ENCODE measurements at places on chromosomes 13 and 19.

DNA sequence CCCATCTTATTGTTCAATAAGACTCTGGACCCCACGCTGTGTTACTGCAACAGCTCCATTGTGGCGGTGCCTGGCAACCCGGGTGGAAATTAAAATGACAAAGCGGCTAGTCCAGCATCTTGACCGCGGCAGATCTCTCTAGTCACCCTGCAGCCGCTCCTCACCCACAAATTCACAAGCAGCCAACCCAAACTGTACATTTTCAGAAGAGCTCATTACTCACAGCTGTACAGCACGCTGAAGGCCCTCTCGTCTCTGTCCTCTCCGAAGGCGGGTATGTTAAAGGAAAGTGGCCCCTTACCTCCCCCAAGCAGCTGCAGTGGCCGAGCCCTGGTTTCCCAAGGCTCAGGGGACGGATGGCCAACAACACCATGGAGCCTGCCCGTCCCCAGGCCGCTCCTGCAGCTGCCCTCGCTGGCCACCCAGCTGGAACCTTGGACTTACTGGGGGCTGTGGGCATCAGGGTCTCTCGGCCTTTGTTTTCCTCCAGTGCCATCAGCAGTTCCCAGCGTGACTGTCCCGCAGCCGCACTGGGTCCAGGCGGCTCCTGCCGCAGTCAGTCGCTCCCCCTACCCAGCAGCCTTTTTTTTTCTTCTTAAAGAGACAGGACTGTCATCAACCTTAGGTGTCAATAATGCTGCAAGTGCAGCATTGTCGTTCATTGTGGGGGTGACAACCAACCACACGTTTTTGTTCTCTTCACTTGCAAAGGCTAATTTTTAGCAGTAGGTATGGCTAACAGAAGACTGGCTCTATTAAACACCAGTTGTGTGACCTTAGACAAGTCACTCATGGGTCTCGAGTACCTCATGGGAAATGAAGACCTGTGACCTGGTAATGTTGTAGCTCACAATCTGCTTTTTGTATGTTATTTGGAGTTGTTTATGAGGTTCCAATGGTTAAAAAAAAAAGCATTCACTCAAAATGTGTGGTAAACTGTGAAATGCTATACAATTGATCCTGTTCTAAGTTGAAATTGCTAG is at the start of gene SACS:
SACS (minus strand) TSS at position 532 of the 983 bp plus-strand sequence. CDS start 22,463 bp downstream, outside the sequence.
- DNase-seq: peak; percentile 82

DNA sequence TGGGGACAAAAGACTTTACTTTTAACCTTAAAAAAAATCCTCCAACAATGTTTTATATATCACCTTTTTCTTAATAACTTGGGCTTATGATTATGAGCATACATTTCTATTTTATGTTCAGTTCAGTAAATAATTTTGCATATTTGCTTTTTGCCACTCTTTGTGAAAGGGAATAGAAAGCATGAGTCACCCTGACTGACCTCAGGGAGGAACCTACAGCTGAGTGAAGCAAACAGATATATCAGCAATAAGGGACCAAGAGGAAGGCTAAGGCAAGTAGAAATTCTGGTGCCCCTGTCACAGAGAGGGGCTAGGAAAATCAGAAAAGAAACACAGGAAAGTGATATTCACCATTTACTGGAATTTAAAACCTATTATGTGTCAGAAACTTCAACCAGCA is 37.2 kb upstream of the SOHLH2 start:
- DNase-seq: no peak

GRCh38 chr13:80979035-80979641 is 638.2 kb upstream of the SPRY2 start:
- DNase-seq: no peak

DNA sequence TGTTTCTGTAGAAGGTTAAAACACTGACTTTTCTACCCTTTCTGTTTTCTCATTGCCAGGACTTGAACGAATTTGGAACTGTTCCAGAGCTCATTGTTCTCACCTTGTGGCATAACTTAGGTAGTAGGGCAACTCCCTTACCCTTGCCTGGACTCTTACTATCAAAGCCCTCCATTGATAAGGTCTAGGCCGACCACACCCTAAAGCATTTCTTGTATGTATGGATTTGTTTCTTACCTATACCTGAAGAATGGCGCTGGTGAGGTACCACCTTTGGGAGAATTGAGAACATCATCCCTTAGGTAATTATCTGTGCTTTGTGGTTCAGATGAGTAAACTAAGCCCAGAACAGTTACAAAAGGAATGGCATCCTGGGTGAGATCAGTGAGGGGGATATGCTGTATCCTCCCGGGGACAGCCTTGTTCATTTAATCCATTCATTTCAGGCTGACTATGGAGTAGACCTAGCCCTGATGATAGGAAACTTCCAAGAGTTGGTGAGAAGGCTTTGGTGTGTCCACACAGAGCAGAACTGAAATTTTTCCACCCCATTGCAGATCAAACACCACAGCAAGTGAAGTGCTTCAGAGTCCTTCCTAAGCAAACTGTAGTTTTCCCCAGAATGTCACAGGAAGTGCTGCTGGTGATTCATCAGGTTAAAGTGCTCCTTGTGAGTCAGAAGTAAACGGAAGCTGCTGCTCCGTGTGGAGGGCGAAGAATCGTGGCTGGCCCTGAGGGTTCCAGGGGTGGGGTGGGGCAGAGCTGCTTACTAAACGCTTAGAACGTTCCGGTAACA is 113.0 kb downstream of the TEX26 start:
- DNase-seq: no peak

DNA sequence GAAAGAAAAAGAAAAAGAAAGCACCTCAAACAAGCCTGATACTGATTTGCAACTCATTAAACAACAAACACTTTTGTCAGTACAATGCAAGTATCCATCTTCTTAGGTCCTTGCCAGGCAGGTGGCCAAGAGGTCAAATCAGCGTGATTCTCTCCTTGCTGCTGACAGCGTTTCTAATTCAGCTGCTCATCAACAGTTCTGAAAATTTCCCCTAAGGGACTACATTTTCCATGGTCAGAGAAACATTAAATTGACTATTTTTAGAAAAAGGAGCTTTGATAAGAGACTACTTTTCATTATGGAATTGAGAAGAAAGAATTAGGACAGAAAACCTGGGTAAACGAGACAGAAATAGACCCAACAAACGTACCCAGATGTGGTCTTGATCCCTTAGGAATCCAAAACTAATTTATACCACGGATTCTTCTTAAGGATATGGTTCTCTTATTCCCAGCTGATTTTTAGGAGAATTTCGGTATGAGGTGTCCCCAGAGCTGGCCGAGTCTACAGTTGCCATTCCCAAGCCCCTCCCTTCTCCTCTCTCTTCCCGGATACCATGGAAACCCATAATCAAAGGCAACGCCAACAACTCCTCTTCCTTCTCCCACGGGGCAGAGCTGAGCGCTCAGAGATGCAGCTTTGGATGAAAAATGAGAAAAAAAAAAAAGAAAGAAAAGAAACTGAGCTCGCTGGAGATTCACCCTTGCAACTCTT is 29.5 kb upstream of the CEBPG start:
- DNase-seq: no peak

- no peak for DNase-seq
Measured at GRCh38 chr19:35223084-35223790, 5.3 kb downstream of the FAM187B start.

DNA sequence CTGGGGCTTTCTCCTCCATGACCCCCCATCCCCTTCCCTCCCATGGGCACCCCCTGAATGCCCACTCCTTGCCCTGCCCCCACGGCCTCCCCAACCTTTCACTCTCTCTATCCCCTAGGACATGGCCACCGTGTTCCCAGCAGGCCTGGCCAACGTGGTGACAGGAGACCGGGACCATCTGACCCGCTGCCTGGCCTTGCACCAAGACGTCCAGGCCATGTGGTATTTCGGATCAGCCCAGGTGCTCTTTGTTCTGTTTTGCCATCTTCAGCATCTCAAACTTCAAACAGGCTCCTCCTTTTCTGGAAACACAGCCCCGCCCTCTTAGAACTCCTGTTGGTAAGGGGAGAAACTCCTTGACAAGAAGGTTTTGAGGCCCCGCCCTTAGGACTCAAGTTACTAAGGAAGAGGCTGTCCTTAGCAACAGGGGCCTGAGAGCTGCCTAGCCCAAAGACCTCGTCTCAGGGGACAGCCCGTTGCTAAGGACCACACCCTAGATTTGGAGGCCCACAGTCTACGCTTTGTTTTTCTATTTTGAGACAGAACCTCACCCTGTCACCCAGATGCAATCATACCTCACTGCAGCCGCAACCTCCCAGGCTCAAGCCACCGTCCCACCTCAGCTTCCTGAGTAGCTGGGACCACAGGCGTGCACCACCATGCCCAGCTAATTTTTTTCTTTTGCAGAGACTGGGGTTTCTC is 5.1 kb upstream of the FLT3LG start:
- DNase-seq: peak; percentile 77

DNA sequence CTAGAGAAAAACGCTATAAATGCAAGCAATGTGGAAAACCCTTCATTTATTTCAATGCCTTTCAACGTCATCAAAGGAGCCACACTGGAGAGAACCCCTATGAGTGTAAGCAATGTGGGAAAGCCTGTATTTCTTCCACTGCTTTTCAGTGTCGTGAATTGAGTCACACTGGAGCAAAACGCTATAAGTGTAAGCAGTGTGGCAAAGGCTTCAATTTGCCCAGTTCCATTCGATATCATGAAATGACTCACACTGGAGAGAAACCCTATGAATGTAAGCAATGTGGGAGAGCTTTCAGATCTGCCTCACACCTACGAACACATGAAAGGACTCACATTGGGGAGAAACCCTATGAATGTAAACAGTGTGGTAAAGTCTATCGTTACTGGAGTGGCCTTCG is 27.4 kb downstream of the ZNF20 start:
- DNase-seq: no peak

GRCh38 chr13:91242652-91243051 is 104.8 kb upstream of the MIR17HG start:
- DNase-seq: no peak

- no peak for DNase-seq
Measured at GRCh38 chr13:24650161-24650560, 30.0 kb upstream of the ATP12A start.

GRCh38 chr13:102901615-102902305 is 55.9 kb downstream of the ERCC5 start:
- no peak for DNase-seq

GRCh38 chr19:17406887-17407196 is 1.4 kb upstream of the BST2 start:
- no peak for DNase-seq

- peak; percentile 89 for DNase-seq
Measured at GRCh38 chr19:38394488-38394887, 6.0 kb downstream of the SPRED3 start.

DNA sequence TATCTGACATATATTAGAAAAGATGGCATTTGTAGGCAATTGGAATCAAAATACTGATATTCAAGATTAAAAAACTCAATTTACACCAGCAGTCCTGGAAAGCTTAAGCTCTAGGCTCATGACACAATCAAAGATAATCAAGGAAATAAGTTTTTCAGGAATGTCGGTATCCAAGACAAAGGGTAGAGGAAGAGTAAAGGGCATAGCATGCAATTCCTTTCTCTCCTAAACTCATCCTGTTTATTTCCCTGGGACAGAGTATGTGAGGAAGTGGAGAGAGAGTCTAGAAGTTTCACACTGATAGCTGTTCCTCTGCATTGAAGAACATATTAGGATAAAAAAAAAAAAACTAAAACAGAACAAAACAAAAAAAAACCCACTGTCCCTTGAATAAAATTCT is 2452.1 kb downstream of the PCDH9 start:
- DNase-seq: no peak

GRCh38 chr13:51620165-51620983 is 36.1 kb downstream of the WDFY2 start:
- no peak for DNase-seq

GRCh38 chr13:40132249-40132648 is 476.8 kb downstream of the COG6 start:
- DNase-seq: no peak

GRCh38 chr19:38253788-38254187 is 2.4 kb downstream of the PPP1R14A start:
- DNase-seq: no peak

Data from kidney (tissue), 22 donors.